NCI-H446 treated with DMSO at 0.1 percent for 48 hours (cell line): ENCODE measurements at places on chromosomes 12 and 14.

DNA sequence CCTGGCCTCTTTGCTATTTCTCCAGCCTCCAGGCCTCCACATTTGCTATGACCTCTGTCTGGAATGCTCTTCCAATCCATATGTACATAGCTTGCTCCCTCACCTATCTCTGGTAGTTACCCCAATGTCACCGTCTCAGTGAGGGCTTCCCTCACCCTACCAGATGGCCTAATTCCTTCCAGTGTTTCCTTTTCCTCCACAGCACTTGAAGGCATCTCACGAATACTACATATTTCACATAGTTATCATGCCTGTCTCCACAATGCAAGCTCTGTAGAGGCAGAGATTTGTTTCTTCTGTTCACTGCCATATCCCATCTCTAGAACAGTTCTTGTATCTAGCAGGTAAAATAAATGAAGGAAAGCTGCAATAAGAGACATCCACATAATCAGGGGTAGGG is 21.3 kb upstream of the HSP90B1 start:
- DNase-seq, result no peak

- DNase-seq, result no peak
These were observed 34.0 kb downstream of the FIGNL2 start for GRCh38 chr12:51814311-51815088.

GRCh38 chr12:114954511-114955055 is 270.6 kb upstream of the TBX3 start:
- DNase-seq, result no peak

GRCh38 chr12:10167599-10167998 is 4.3 kb downstream of the OLR1 start:
- DNase-seq, result no peak

DNA sequence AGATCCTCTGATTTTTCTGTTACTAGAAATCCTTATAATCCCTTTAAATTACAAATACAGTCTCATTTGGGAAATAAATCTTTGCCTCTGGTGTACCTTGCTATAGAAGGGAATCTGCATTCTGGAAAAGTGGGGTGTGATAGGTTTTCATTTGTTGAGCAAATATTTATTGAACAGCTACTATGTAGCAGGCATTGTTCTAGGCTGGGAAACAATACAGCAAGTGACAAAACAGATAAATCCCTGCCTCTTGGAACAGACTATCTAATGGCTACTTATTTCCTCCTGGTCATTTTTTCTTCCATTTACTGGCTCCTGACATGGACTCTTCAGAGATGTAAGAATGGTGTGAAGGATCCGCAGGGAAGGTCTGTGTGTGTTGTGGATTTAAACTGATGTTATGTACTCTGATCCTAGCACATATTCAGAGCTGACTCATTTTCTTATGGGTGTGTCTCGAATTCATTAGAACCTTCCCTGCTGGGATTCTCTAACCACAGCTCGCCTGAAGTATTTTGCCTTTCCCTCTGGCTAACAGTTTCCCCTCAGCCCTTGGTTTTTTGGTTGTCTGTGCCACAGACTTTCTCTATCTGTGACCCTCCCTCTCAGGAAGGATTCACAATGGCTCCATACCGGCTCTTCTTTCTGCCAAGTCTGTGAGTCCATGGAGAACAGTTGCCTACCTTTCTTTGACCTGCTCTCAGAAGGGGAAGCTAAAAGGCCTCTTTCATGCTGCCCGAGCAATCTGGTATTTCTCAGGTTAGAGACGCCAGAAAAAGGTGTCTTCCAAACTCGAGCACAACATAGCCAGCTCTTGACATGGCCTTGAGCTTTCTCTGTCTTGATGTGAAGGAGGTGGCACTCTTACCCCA is 53.7 kb downstream of the TMTC2 start:
- DNase-seq, result no peak

- no peak for DNase-seq
These were observed 92.8 kb downstream of the TRAFD1 start for GRCh38 chr12:112218150-112218549.

GRCh38 chr12:110249716-110250225 is 31.3 kb upstream of the ATP2A2 start:
- no peak for DNase-seq

- no peak for DNase-seq
These were observed 37.4 kb upstream of the OVCH1 start for GRCh38 chr12:29534935-29535334.

GRCh38 chr14:21923820-21924219 is 250.2 kb upstream of the OR4E1 start:
- DNase-seq, result no peak

- peak; percentile 83 for DNase-seq
These were observed 404.4 kb downstream of the SLC6A15 start for GRCh38 chr12:84507956-84508850.

DNA sequence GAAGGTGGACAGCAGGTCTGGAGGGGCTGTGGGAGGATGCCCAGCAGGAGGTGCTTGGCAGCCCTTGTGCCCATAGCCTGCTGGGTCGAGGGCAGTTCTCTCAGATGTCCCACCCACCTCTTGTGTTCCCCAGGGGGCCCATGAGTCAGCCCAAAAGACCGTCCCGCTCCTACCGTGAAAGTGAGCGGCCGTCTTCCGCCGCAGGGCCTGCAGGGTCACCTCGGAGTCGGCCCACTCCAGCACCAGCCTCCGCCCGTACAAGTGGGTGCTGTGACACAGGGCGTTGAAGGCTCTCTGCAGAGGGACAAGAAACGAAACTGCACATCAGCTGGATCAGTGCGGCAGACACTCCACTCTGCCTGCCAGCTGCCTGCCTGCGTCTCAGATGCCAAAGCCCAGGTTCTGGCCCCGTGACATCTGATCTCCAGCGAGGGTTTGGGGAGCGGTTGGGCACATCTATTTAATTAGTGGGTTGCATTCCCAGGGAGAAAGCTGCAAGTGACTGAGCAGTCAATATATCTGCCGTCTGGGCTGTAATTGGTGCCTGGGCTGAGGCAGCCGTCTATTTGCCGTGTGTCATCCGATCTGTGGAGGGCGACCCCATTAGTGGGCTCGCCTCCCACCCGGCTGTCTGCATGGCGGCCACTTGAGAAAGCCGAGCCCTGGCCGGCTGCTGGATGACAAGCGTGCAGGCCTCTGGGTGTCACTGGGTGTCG is 121.5 kb downstream of the RBM19 start:
- DNase-seq, result no peak

DNA sequence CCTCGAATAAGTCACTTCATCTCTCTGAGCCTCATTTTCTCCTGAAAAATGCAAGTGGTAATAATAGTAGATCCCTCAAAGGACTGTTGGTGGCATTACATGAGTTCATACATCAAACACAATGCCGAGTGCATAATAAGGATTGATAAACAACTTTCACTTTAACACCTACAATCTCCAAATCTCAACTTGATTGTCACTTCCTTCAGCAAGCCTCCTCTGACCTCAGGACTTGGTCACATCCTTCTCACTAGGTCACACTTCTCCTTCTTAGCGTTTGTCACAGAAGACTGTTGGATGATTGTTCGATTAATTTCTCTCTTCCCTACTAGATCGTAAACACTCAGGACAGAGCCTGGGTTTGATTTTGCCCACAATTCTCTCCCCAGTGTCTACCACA is 7.9 kb upstream of the PRKAB1 start:
- DNase-seq, result no peak

DNA sequence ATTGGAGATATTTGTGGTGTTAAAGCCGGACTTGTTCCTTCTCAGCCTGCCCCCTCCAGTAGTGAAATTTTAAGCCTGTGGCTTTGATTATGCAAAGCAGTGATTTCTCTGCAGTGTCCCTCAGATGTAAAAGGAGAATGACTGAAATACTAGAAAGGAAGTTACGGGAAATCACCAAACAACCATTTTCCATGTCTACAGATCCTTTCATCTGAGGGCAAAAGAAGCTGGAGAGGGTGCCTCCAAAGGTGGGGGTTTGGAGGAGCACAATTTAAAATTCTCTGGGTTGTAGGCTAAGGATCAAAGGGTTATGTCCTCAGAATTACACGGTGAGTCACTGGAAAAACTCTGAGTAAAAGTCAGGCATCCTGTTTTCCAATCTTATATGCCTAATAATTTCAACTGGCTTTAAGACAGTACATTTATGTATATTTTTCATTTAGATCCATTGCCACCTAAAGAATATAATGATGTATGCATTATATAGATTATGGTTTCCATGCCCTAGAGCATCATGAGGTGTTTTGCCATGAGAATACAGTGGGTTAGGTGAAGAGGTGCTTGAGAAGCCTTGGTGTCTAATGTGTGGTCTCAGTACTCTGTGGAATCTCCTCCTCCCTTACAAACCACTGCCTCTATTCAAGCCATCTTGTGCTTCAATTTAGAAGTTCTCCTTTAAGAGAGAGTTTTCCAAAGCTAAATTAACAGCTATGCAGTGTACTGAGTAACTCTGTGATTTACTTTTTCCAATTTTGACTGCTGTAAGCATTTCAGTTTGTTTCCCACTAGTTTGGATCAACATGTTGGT is 362.1 kb downstream of the RAD51B start:
- DNase-seq, result no peak
